ENCODE measurements at places on chromosomes 2 and 18.

DNA sequence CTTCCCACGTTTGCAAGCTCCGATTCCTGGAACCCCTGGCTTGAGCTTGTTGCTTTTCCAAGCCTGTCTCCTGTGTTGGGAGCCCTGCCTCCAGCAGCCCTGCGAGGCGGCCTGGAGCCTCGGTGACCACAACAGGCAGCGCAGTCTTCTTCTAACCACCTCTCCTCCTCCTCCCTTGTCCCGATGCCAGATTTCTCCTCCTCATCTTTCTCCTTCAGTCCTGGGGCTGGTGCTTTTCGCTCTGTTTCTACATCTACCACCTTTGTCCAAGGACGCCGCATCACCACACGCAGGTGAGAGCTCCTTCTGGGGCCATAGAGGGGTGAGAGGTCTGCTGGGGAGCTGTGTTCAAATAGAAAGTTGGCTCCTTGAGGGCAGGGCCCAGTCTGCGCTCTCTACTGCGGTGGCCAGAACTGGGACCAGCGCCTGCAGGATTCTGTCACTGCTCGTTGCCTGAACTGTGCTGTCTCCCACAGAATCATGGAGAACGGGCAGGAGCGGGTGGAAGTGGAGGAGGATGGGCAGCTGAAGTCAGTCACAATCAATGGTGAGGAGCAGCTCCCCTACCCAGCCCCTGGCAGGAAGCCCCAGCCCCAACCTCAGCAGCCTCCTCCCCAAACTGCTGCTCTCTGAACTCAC, 3.9 kb downstream of the DNAJB2 start:
- DNase-seq = no peak

DNA sequence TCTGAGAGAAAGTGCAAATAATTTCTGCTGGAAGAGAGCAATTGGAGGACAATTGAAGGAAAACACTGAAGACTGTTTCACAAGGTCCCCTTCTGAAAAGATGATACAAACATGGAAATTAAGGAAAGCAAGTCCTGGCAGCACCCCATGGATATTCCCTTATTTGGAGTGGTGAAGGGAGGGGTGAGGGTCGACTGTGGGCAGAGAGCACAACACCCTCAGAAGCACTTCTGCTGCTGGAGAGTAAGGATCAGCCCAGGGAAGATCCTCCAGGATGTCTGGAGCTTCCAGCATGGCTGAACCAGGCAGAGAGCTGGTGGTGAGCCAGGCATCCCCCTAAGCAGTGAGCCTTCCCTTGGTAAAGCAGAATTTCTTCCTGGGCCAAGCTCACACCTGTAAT, 54.7 kb downstream of the LINC00305 start:
- DNase-seq = no peak

GRCh38 chr18:51275712-51276476, 78.4 kb upstream of the MEX3C start:
- DNase-seq = no peak

DNA sequence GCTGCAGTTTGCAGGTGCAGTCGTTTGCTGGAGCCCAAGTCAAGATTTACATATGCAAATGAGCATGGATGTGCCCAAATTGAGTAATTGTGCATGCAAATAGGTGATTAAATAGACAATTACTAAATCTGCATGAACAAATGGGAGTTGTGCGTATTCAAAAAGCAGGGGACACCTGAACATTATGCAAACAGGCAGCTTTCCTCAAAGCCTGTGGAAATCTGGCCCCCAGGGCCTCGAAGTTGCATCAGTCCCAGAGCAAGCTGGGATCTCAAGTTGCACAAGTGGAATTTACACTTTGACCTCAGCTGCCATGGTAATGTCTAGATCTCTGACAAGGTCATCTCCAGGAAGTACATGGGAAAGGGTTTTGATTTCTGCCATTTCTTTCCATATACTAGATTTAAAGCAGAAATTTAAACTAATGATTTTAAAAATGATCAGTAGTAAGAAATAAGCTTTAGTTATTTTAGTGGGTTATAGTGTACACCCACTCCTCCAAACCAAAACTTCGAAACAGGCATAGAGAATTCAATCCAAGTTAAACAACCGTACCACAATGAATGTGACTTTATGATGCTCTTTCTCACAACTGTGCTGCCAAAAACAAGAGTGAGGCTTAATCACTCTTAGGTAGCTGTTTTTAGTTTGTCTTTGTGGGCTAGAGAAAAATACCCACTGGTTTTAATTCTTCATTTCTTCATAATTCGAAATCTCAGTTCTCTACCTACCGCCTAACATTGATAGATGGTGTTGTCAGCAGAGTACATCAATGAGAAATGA, 110.7 kb downstream of the RND3 start:
- no peak for DNase-seq

GRCh38 chr18:46098616-46098933, 479 bp upstream of the ATP5F1A start:
- DNase-seq = no peak

DNA sequence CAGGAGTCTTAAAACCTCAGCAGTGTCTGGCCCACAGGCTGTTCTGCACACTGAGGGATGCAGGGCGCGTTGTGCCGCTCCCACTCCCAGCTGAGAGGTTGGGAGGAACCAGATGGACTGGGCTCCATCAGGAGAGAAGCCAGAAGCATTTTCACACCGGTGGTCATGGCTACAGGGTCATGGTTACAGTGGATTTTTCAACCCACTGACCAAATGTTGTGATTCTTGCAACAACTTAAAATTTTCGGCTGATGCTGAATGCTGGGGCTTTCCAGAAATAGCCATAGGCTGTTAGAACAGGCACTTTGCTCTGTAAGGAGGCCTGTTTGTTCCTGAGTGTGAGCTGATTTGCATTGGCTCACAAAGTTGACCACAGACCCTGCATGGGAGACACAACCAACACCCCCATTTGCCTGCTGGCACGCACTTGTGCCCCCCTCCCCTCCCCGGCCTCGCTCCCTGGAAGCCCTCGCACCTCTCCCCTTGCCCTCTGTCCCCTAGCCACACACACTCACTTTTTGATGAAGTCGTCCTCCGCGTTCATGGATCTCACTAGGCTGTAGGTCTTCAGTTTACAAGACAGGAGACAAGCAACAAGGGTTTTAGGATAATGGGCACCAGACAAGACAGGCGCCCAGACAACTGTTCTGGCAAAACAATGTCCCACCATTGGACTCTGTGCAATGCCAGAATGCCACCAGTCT, 3.4 kb downstream of the LPIN1 start:
- DNase-seq = no peak
